ENCODE measurements at places on chromosomes 1 and 21.
A peak's percentile ranks its signal among the peaks of the same experiment; 100 is the strongest.

DNA sequence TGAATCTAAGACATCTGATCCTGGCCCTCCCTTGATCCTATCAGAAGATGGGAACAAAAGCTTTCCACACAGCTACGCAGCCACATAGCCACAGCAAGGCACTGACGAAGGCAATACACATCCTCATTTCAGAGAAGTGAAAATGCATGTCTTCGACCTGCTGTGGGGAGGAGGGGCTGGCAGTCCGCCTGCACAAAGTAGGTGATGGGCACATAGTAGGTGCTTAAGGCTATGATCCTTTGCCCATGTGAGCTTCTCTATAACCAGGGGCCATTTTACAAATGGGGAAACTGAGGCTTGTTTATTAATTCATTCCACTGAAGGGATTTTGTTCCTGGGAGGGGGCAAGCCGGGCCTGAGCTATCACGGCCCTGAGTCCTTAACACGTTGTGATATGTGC, 94.2 kb downstream of the PAX7 start:
- no peak for DNase-seq

DNA sequence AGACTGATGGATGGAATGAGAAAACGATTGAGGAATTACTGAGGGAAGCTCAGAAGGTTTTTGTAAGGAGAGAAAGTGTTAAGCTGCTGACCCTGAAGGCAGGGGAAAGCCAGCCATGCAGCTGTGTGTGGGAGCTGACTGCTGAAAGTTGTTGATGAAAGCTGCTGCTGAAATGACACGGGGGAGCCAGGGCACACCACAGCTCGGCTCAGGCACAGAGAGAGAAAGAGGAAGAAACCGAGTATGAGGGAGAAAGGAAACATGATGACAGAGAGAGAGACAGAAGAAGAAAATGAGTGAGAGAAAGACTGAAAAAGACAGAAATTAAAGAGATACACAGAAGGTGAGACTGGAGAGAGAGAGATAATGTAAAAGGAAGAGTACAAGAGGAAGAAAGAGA, 115.5 kb downstream of the LRRC53 start:
- DNase-seq: no peak

- DNase-seq: peak; percentile 32
These were observed 179.4 kb downstream of the HIVEP3 start for GRCh38 chr1:41739061-41739955.

DNA sequence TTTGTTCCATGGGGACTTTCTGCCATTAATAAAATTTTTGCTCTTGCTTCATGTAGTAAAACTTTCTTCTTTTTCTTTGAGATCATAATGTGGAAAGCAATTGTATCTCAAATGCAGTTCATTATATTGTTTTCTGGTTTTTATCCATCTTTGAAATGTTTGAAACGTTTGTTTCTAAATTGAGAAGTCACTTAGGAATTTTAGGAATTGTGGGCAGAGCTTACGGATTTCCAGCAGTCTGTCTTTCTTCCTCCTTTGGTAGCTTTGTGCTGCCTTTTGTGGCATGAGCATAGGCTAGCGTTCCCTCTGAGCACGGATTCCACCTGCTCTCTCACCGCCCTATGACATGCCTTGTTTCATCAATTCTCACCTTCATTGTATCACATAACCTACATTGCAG, 2.9 kb upstream of the ST6GALNAC5 start:
- no peak for DNase-seq

DNA sequence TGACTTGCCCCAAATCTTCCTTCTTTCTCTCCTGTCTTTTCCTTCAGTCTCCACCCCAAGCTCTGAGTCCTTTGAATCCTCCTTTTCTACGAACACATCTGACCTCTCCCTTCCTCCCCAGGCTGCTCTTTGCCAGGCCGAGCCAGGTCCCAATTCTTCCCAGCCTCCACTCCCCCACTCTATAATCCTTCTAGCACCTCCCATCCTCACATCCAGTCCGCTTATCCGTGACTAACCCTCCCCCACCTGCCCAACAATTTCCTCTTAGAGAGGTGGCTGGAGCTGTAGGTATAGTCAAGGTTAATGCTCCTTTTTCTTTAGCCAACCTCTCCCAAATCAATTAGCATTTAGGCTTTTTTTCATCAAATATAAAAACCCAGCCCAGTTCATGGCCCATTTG, 9.5 kb upstream of the HPDL start:
- no peak for DNase-seq

DNA sequence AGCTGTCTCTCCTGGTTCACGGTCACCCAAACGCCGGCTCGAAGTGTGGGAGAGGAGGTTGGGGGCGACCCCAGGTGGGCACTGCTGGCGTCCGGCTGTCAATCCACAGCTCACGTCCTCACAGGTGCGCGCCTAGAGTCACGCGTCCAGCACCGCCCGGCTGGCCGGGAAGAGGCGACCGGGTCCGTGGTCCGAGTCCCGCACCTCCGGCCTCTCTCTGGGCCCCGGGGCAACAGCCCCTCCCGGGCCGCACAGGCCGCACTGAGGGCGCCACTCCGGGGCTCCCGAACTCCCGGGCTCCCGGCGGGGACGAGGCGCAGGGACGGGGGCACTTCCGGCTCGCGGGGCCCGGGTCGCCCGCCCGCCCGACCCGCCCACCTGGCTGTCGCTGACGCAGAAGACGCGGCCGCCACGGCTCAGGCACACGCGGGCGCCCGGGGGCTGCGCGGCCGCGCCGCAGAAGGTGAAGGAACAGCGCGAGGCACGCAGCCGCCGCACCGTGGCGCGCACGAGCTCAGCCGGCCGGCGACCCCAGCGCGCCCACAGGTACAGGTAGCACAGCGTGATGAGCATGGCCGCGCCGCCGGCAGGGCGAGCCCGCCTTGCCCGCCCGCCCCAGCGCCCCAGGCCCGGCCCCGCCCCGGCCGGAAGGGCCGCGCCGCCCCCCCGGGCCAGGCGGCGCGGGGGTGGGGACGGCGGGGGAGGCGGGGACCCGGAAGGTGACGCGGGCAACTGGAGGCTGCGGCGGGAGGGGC, at the start of gene HLCS:
Gene HLCS, minus strand, starts transcription at position 604 of the 755 bp plus-strand sequence. Its CDS starts 31 bp downstream, at position 573.
- DNase-seq: peak; percentile 68

GRCh38 chr1:97691325-97691724, 229.5 kb downstream of the DPYD start:
- DNase-seq: no peak

GRCh38 chr1:179757933-179758332, 14.8 kb downstream of the FAM163A start:
- DNase-seq: no peak

DNA sequence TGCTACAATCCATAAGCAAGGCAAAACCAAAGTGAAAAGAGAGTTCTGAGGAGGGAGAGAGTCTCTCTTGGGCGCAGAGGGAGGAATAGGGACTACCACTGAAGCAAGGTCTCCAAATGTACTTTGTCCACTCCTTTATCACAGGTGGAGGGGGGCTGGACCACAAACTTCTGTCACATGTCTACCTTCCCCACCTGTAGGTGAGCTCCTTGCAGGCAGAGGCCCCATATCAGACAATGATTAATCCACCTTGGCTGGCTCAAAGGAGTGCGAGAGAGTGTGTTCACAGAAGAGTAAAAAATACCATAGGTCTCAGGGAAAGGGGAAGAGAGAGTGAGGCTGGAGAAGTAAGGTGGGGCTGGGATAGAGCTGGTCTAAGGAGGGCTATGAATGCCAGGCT, 4.5 kb downstream of the BEND5 start:
- no peak for DNase-seq

GRCh38 chr1:153583976-153584375, 18.3 kb upstream of the S100A2 start:
- no peak for DNase-seq

- no peak for DNase-seq
These were observed 334.4 kb downstream of the DSCAM start for GRCh38 chr21:40512590-40512989.

GRCh38 chr1:23875382-23875781, 7.3 kb upstream of the FUCA1 start:
- no peak for DNase-seq

GRCh38 chr1:57423656-57424211, at the start of gene DAB1:
DAB1 (minus strand) TSS chr1:57424060; CDS start chr1:57291030, 133,030 bp downstream.
- no peak for DNase-seq

DNA sequence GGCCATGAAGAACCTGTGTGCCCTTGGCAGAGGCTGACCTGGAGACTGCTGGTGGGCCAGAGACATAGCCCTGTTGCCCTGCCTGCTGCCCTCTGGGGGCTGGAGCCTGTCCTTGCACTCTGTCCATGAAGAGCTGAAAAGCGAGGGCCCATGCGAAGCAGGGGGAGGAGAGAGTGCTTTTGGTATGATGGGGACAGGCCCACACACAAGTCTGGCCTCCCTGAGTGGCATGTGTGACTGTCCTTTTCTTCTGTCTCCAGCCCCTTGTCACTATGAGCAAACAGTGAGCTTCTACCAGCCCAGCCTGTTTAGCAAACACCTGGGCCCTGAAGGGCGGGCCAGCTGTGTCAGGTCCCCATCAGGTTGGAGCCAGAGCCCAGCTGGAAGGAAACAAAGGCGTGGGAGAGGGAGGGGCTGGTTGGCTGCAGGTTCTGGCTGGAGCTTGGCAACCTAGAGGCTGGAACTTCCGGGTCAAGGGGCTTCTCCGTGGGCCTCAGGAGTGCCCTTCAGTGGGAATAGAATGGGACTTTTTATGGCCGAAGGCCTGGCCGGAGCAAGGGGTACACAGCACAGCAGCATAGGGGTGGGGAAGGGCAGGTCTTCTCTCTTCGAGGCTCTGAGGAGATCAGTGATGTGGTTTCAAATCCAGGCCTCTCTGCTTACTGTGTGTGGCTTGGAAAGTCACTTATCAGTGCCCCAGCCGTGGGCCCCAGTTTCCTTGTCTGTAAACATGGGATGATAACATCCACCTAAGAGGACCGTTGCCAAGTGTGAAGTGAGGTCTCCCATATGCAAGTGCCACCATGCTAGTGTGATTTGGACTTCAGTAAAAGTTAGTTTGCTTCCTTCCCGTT, 14.3 kb downstream of the QSOX1 start:
- DNase-seq: no peak

- DNase-seq: no peak
These were observed 6.9 kb upstream of the SPOCD1 start for GRCh38 chr1:31822766-31823165.

GRCh38 chr1:55448261-55448660, 233.1 kb upstream of the USP24 start:
- no peak for DNase-seq

DNA sequence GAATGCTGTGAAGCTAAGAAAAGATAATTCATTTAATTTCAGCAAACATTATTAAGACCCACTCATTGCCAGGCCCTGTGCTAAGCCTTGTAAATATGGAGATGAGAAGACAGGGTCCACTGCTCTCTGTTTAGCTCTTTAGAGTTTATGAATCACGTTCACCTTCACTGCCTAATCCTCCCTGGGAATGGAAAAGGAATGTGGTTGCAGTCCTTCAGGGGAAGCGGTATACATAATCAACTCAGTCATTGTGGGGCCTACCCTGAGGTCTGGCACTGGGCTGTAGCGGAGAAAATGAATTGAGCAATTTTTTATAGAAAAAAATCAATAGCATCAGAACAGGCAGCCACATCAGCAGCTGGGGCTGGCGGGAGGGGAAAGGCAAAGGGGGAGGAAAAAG, 412.1 kb upstream of the NFIA start:
- DNase-seq: no peak

DNA sequence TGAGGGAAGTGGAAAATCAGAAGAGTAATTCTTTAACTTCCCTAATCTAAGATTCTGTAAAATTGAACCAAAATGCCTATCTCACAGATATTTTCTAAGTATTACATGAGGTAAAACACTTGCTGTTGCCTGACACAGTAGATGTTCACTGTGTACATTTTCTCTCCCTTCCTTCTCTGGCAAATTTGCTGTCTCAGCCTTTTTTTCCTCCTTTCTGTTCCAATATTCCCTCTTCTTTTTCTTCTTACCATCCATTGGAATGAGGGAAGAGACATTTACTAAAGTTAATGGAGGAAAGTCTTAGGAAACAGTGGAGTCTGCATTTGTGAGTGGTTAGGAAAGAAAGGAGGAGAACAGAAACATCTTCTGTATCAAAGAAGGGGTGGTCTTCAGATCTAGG, 239.9 kb downstream of the ZP4 start:
- no peak for DNase-seq

GRCh38 chr1:55235722-55236121, 20.6 kb upstream of the USP24 start:
- DNase-seq: no peak

GRCh38 chr1:29122682-29123052, 1.0 kb downstream of the TMEM200B start:
- no peak for DNase-seq

- DNase-seq: no peak
These were observed 355.7 kb downstream of the LTN1 start for GRCh38 chr21:28636752-28637691.

DNA sequence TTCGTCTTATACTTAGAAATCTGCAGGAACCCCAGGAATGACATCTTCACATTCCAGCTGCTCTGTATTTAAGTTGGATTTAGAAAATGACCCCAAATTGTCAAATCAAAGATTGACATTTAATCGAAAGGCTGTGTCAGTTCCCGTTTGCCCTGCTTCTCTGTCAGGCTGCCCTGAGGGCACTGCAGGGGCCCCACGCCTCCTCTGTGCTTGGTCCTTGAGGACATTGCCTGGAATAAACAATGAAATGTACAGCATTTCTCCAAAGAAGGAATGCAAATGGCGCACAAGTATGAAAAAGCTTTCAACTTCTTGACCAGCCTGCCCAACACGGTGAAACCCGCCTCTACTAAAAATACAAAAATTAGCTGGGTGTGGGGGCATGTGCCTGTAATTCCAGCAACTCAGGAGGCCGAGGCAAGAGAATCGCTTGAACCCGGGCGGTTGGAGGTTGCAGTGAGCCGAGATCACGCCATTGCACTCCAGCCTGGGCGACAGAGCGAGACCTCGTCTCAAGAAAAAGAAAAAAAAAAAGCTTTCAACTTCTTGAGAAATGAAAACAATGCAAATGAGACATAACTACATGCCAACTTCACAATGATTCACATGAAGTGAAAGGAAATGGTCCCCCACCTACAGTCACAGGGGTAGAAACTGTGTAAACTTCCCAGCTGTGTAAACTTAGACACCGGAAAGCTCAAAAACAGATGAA, 3.0 kb downstream of the TMPRSS3 start:
- DNase-seq: no peak

DNA sequence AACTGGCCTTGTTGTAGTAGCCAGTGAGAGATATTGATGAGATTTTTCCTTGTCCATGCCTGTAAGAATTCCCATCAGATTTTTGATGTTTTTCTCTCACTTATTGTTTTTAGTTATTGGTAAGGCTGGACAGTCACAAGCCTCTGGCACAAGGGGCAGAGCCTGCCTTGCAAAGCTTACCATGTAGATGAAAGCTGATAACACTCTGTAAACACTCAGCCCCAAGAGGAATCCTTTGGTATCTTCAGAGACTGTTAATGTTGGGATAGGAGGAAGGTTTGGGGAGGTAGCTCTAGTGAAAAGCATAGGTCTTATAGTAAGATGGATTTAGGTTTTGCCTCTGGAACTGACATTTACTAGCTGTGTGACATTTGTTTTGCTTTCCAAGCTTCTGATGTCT, 37.7 kb downstream of the MARK1 start:
- DNase-seq: no peak

- DNase-seq: no peak
These were observed 35.3 kb downstream of the DTL start for GRCh38 chr1:212070720-212071302.

GRCh38 chr1:117058810-117059209, 1.3 kb upstream of the TTF2 start:
- DNase-seq: no peak

- no peak for DNase-seq
These were observed 4.6 kb upstream of the CTPS1 start for GRCh38 chr1:40974945-40975344.

Measured in activated effector memory CD4-positive, alpha-beta T cell treated with Interleukin-2 at 50 U/mL for 16 hours (primary cell).